ENCODE measurements at places on chromosomes 3 and 15.

- no peak for DNase-seq
Observed at GRCh38 chr15:29860872-29861271, 38.6 kb upstream of the TJP1 start.

- peak; percentile 61 for DNase-seq
Observed at GRCh38 chr15:51380999-51381806, 39.7 kb downstream of the GLDN start.

GRCh38 chr15:60673918-60674558 is 195.1 kb upstream of the ICE2 start:
- DNase-seq: no peak

GRCh38 chr3:69080233-69080920 is at the start of gene UBA3:
TSS of gene UBA3 (minus strand) at chr3:69080365. CDS start at chr3:69080353, 12 bp downstream.
- DNase-seq: peak; percentile 92

DNA sequence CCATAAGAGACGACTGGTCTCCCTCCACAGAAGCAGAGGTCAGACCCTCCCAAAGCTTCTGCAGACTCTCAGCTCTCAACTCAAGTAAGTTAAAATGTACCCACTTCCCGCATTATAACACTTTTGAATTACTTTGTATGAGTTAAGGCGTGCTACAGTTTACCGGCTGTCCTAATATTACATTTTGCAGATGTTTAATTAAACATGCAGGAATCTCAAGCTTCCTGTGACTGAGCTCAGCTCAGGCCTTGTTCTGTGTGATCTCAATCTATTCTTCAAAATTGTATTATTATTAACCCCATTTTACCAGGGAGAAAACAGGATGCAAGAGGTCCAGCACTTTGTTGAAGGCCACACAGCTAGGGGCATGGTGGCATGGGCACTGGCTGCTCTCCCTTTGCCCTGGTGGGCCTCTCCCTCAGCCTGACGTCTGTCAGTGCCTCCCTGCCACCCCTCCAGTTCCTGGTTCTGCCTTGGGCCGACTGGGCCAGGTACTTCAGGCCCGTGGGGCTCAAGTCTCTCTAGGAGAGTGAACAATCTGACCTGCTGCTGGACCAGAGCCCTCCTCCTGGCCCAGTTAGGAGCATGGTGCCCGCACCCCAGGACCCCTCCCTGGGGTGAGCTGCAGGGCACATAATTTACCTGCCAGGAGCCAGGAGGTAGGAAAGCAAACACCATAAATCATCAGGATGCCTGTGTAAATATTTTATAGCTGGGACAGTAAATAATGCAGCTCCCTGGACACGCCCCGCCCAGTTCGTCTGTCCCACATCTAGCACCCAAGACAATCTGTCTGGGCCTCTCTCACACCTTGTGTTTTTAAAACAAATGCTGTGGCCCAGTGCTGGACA is 14.9 kb upstream of the RFT1 start:
- no peak for DNase-seq

DNA sequence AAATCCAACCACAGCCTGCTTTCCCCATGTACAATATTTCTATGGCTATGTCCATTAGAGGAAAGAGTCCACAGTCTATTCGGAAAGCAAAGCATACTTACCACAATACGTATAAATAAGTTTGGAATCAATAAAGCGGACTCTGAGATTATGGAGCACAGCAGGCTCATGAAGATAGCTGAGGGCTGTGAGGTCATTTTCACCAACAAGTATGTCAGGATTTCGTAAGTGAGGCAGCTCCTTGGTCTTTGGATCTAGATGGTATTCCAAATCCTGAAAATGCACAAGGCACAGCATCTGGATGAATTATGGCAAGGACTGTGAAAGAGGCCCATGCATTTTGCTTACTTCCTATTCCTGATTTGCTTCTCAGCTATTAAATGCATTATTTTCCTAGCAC is 100.4 kb downstream of the MYO5A start:
- no peak for DNase-seq

DNA sequence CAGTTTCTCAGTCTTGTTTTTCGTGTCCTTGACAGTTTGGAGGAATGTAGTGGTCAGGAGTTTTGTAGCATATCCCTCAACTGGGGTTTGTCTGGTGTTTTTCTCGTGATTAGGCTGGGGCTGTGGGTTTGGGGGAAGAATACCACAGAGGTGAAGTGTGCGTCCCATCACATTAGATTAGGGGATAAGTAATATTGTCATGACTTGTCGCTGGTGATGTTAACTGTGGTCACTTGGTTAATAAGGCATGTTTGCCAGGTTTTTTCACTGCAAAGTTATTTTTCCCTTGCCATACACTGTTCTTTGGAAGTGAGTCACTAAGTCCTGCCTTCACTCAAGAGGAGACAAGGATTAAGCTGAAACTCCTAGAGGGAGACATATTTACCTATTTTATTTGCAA is 39.1 kb downstream of the PAK2 start:
- no peak for DNase-seq

GRCh38 chr15:39684233-39684632 is 98.4 kb downstream of the FSIP1 start:
- DNase-seq: no peak

- DNase-seq: no peak
Observed at GRCh38 chr3:197809356-197810020, 18.4 kb downstream of the LRCH3 start.

DNA sequence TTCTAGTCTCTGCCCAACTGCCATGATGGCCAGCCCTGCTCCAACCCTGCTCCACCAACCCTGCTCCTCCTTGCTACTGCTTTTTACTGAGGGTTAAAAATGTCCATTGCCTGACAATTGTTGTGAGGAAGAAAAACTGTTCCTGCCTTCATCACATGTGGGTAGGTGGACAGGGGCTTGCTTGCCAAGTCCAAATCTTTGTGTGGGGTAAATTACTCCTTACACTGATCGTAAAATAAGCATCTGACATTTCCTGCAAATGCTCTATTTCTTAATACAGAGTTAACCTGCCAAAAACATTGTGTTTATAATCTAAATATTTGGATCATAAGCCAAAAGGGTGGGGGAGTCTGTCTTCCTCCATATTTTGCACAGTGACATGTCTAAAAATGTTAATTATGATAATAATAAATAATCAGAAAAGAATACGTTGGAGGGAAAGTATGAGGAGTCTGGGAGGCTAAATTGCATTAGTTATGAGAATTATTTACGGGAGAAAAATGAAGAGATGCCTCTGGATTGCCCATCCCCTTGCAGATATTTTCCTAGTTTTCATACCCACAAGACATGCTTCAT is 242.5 kb upstream of the TBL1XR1 start:
- DNase-seq: no peak

DNA sequence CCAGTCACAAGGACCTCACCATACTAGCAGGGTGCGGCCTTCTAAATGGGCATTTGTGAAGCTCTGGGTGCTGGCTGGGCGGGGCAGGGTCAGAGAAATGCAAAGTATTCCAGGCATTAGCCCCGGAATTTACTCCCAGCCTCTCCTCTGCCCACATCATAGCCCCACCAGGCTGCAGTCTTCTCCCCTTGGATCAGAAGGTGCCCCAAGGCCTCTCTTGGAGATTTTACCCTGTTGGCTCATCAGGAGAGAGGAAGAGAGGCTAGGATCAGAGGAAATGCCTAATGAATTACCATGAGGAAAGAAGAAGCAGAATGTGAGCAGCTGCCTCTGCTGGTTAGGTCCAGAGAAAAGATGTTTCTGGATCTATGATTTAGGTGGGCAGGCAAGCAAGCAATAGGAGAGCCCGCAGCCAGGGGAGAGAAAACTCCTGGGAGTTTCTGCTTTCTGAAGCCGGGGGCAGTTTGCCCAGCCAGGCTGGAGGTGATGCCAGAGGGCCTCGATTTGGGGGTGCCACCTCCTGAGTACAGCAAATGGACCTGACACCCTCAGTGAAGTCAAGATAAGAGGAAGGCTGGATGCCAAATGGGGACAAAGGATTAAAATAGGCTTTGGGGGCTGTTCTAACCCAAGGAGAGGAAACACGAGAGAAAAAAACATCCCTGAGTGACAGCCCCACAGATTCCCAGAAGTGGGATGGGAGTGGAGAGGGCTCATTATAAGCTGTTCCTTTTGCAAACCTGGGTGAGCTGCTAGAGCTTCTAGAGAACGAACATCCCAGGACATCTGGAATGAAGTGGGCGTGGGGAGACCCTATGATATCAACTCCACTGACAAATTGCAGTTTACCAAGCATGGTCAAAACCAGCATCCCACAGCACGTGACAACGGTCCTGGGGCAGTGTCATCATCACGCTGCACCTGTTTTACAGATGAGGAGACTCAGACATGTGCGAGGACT is 65.4 kb downstream of the BDH1 start:
- DNase-seq: no peak

GRCh38 chr3:174869448-174869847 is 10.3 kb downstream of the NAALADL2 start:
- no peak for DNase-seq

- peak; percentile 57 for DNase-seq
Observed at GRCh38 chr3:57017459-57017845, 43.0 kb upstream of the SPATA12 start.

DNA sequence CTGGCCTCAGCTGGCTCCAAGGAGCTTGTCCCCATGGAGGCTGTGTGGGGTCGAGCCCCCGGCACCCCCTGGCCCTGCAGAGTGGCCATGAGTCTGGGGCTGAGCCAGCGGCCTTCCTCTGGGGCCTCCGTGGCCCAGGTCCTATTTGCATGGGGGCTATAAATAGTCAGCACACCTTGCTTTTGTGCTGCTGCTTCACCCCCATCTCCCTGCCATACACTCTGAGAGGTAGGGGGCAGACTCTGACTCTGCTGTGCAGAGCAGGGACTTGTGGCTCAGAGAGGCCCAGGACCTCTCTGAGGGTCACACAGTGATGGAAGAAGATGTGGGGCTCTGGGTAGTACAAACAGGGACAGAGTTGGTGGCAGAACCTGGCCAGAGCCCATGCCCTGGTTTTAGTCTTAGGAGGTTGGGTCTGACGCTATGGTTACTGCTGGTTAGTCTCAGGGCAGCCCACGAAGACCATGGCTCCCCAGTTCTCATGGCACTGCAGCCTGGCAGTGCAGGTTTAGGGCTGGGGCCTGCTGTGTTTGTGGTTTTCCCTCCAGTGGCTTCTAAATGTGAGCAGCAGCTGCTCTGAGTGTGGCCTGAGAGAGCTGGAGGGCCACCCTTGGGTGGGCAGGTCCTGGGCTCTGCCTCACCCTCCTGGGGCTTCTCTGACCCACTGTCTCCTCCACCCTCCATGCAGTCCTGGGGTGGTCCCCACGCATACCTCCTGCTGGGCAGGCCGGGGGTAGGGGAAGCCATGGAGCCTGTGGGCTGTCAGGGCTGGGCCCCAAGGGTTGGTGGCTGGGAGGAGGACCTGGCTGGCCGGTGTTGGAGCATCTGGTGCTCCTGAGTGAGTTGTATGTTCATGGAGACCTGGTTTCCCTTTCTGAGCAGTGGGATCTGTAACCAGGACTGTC is 13.6 kb downstream of the PRKCD start:
- no peak for DNase-seq

DNA sequence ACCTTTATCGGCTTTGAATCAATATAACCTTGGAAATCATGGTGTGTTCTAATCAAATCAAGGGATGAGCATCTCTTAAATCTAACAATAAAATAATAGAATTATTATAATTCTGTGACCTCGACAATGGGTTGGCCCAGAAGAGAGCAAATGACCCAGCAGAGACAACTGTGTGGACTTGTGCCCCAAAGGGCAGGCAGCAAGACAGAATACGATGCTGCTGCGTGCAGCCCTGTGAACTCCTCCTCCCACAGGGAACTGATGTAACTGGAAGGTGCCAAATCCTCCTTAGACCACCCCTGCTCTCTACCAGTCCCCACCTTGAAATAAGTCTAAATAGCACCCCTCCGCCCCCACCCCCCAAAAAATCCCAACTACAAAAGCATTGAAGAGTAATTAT is 50.7 kb upstream of the ACAN start:
- DNase-seq: no peak

- no peak for DNase-seq
Observed at GRCh38 chr3:65194744-65195143, 506.9 kb upstream of the ADAMTS9 start.

DNA sequence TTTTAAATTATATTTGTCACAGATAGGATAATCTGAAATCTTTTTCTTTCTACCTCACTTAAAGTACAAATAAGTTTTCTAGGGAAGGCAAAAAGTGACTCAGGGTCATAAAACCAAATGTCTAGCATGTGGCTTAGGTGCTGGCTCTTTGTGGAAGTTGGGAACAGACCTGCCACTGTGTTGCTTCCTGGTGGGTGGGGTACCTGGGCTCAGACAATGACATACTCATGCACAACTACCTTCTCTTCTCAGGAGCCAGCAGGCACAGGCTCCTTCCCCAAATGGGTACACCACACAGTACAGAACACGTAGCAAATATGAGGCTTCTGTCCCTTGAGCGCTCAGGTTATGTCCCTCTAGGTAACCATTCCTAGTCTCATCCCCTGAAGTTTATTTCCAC is 40.1 kb upstream of the MUC13 start:
- DNase-seq: no peak

GRCh38 chr15:98151096-98151495 is 190.6 kb downstream of the ARRDC4 start:
- DNase-seq: no peak

GRCh38 chr3:9229879-9230278 is 19.6 kb downstream of the SRGAP3 start:
- DNase-seq: no peak

DNA sequence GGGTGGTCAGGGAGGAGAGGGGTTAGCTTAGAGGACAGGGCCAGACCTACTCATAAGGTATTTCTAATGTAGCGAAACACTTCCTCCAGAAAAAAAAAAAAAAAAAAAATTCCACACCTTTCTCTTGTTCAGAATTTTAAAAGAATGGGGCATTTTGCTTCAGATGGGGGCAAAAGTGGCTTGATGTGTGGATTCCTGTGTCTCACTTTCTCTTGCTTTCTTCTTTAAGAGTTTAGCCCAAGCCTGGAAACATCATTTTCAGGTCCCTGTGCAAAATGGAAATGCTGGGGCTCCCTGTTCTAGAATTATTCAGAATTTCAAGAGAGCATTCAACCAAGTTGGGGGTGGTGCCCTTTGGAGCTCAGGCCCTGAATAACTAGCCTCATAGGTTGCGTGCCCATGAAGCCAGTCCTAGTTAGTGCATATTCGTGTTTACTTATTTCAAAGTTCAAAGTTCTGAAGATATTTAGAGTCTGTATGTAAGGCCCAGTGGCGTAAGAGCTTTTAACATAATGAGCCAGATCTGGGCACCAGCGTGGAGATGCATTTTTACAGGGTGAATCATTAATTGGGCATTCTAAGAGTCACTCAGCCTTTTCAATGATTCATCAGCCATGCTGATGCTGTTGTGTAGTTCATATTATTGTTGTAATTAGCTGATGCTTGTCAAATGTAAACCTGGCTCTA is 104.5 kb downstream of the RPLP1 start:
- DNase-seq: no peak

DNA sequence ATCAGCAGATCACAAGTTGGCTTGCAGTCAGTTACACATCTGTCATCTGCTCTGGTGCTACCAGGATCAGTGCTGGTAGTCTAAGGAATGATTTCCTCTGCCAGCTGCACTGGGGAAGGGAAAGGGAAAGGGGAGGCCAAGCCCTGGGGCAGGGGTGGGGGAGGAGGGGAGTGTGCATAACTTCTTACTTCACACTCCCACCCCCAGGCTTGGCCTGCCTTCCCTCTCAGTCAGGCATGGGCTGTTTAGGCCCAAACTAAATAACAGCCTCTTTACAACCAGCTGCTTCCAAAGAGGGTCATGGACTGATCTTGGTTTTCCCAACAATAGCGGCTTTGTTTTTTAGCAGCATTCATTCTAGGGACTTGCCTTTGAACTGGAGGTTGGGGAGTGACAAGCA is 86.1 kb upstream of the PSMD6 start:
- DNase-seq: peak; percentile 41
